Activated T-helper 9 cell treated with anti-CD3 and anti-CD28 coated beads, Interleukin-2, amount 50 U/mL, for 16 hours (primary cell): ENCODE measurements at places on chromosomes 11 and 22.

DNA sequence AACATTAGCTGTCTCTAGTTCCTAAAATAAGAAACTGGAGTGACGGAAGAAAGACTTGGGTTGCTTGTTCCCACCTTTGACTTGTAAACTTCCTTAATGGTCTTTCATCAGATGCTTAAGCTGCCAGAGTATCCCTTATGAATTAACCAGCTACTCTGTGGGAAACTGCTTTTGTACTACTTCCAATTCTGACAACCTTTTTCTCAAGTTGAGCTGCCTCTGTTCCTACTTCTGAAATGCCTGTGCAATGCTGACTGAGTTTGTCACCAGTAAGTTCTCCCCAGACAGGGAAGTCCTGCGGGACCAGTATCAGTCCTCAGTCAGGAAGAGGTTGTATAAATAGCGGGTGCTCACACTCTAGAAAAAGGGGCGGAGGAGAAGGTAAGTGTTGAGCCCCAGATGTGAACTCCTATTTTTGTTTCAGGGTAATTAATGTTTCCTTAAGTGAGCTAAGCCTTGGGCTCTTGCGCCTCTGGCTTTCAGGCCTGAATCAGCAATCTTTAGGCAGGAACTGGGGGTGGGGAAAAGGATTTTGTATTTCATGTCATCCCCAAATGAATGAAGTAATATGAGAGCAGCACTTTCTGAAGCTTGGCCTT, 67.2 kb downstream of the CECR2 start:
- DNase-seq: no peak

GRCh38 chr11:32006799-32007388, 84.0 kb upstream of the RCN1 start:
- DNase-seq: no peak

DNA sequence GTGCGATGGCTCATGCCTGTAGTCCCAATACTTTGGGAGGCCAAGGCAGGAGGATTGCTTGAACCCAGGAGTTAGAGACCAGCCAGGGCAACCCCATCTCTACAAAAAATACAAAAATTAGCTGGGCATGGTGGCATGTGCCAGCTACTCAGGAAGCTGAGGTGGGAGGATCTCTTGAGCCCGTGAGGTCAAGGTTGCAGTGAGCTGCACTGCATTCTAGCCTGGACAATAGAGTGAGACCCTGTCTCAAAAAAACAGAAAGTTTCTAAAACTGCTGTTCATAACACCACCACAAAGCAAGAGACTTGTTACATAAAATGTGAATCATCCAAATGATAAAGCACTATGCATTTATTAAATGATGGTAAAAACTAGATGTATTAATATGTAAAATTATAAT, 40.2 kb upstream of the CCDC34 start:
- DNase-seq: no peak

DNA sequence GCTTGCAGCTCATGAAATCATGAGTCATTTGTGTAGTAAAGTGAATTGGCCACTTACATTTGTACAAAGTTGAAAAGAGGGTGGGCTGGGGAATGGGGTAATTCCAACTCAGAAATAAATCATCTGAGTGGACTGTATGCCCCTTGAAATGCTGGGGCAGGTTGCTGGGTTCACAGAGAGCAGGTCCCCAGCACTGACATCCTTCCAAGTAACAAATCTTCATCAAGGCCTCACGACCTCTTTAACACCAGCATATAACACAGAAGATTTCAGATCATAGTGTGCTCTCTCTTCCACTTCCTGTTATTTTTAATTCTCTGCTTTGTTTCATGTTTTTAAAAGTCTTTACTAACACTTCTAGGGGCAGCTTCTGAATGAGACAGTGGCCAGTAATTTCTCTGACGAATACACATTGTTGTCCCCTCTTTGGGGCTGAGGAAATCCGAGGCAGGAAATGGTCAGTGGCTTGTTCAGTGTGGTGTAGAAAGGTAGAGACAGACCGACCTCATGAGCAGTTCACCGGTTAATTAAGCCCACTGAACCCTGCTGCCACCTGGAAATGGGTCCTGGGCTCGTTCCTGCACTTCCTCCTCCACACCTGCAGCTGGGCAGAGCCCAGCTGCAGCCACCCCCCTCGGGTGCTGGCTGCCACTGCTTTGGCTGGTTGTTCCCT, 127.7 kb downstream of the MAML2 start:
- DNase-seq: no peak

- no peak for DNase-seq
Measured at GRCh38 chr11:46999217-46999616, 62.7 kb downstream of the CSTPP1 start.

DNA sequence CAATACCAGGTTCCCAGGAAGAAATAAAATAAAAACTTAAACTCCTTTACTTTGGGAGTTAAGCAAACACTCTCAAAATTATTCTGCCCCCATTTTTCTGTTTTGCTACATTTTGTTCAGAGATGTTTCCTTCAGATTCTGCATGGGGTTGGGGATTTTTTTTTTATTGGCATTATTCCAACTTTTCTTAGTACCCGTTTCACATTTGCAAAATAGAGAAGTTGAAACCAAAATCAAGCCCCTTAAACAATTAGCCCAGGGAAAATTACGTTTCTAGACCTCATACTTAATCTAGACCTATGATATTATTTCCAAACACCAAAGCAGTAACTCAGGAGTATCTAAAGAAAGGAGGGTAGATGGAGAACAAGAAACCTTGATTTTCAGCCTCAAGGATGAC, 20.6 kb upstream of the MS4A7 start:
- DNase-seq: no peak

- no peak for DNase-seq
Measured at GRCh38 chr11:18785411-18785810, 6.2 kb downstream of the PTPN5 start.

DNA sequence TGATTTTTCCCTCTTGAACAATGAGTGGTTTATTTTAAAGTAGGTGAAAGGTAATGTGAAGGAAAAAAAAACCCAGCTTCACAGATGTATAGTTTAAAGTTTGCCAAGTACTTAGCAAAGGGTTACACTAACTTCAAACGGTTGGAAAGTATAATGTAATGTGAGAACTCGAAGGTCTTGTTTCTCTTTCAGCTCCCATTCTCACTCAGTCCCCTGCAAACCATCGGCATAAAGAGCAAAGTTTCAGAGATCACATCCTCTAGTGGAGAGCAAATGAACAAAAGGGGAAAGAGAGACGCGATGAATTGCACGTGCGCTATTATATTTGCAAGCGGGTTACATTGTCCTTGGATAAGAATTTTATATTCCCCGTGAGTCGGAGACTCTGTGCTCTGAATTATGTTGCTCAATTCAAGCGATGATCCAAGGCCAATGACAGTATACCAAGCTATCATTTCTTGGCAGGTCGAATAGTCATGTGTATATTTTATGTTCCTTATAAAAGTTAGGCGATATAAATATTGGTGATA, 37.6 kb upstream of the BIRC3 start:
- no peak for DNase-seq

- DNase-seq: no peak
Measured at GRCh38 chr22:23233084-23233531, 52.8 kb downstream of the BCR start.

GRCh38 chr11:134505125-134505524, 93.1 kb upstream of the B3GAT1 start:
- DNase-seq: no peak

DNA sequence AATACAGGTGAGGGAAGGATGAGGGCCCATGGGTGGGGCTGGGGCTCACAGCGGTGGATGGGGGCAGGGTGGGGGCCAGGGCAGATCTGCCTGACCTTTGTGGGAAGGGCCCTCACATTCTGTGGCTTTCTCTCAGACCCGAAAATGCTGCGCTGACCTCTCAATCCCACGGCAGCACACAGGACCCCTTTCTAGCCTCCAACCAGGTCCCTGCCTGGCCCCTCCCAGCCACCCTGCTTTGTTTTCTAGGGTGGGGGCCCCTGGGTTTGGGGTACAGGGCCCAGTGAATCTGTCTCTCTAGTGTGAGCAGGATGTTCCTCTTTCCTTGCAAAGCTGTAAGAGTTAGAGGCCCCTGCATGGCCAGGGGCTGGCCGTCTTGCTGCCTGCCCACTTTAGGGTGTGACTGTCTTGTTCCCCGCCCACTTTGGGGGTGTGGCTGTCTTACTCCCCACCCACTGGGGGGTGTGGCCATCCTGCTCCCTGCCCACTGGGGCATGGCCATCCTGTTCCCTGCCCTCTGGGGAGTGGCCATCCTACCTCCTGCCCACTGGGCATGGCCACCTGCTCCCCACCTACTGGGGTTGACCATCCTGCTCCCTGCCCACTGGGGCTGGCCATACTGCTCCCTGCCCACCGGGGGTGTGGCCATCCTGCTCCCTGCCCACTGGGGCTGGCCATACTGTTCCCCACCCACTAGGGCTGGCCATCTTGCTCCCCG, 11.5 kb downstream of the PARVG start:
- DNase-seq: no peak

- no peak for DNase-seq
Measured at GRCh38 chr11:75307058-75307457, 44.4 kb downstream of the ARRB1 start.

DNA sequence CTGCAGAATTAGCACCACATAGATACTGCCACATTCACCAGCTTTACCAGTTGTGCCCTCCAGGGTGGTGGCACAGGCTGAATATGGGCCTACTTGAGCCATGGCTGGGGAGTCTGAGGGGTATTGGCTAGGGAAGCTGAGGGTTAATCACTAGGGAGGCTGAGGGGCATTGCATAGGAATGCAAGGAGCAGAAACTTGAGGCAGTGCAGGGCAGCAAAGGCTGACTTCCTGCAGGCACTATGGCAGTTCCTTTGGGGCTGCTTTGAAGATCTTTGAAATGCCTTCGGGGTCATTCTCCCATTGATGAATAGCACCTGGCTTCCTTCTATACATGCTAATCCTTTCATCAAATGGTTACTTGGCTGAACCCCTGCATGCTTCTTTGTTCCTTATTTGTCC, 171.5 kb downstream of the RCN1 start:
- no peak for DNase-seq

DNA sequence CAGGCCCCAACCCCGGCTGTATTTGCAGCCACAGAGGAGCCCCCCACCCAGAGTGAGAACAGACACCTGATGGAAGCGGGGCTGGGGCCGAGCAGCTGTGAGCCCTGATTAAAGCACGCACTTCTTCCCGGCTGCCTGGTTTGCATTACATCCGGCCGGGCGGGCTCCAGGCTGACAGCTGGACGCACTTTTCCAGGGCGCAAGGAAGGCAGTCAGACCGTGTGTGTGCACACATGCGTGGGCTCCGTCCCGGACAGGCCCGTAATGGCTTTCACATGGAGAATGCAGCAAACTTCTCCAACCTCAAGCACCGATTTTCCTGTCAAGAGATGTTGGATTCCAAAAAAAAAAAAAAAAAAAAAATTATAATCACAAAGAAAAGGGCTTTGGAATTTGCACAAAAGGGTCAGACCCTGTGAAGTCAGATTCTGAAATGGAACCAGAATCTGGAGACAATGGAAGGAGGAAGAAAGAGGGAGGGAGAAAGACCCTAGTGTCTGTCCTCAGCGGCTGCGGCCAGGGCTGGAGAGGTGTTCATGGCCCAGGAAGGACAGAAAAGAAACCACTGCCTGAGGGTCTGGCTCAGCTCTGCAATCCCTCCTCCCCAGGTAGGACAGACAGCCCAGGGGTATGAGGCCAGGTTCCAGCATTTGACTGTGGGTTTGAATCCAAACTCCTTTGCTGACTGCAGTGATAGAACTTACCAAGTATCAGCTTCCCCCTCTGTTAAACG, 365.5 kb downstream of the MN1 start:
- DNase-seq: no peak

- DNase-seq: peak; percentile 35
Measured at GRCh38 chr11:122749005-122749687, 89.2 kb upstream of the CRTAM start.

DNA sequence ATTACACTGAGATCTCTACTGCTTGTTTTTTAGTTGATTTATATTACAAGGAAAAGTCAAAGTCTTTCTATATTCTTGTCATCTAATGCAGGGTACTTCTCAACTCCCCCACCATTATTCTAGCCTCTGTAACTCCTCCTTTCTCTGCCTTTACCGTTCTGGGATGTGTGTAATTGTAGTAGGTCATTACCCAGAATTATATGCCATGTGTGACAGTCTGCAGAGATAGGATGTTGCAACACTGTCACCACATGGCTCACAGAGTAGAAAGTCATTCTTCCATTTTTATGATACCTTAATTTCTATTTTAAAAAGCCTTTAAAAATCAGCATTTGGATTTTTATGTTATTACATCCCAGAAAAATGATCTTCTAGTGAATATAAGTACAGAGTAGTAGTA, 32.7 kb downstream of the ZNF143 start:
- DNase-seq: no peak

DNA sequence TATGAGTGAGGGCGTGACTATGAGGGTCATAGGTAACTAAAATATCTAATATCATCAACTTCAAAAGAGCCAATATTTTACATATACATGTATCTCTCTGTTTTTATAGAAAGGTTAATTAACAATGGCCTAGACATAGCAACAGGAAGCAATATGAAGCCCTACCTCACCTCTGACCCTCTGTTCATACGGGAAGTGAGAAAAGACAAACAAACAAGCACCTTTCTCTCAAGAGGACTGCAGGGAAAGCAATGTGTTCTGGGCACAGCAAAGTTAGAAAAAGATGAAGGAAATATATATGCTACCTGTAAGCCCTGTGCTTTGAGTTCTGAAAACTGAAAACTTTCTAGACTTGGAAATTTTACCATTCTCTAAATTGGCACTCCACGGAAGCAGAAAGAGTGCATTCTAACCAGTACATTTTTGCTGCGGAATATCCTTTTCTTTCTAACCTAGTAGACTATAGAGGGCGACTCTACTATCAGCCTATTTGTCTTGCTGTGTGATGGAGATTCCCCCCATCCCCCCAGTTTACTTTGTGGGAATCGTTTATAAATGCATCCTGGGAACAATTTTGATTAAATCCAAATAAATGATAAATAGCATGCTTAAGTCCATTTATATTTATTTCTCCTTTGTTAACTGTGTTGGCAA, 830.4 kb upstream of the FAT3 start:
- no peak for DNase-seq

DNA sequence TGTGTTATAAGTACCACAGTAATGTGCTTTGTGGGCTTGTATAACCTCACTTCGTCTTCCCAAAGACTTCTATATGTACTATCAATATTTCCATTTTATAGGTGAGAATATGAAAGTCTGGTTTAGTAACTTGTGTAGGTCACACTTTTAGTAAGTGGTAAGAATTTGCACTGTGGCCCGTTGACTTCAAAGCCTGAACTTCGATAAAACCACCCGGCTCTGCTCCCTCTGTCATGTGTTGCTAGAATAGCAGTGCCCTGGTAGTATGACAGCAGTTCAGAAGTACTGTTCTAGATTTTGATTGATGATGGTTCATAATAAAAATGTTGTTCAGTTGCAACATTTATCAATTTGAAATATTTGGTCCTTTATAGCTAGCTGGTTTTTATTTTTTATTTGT, 110.2 kb upstream of the SORL1-AS1 start:
- peak; percentile 8 for DNase-seq
